ENCODE measurements at places on chromosomes 2 and 18. TPM values are rescaled to one million over a fixed set of nuclear protein-coding genes. Genes with fewer than 3 reads are reported as not detected.

GRCh38 chr2:238724728-238725127 is 123.2 kb upstream of the TWIST2 start:
- no peak for DNase-seq

- no peak for DNase-seq
Measured at GRCh38 chr2:224428787-224429440, 27.0 kb upstream of the FAM124B start.

- DNase-seq, result peak; percentile 69
Measured at GRCh38 chr18:47254341-47254939, 3.0 kb upstream of the SKOR2 start.

GRCh38 chr2:190210471-190210870 is 109.2 kb downstream of the HIBCH start:
- DNase-seq, result no peak

Gene NETO1
- not detected for total RNA-seq
